Naive thymus-derived CD4-positive, alpha-beta T cell (primary cell): ENCODE measurements at places on chromosomes 6 and 20. TPM values are rescaled to one million over a fixed set of nuclear protein-coding genes. Genes with fewer than 3 reads are reported as not detected.

ETV7 gene
- not detected for total RNA-seq

PNPLA1 gene
- not detected in 2 replicates for total RNA-seq

DNA sequence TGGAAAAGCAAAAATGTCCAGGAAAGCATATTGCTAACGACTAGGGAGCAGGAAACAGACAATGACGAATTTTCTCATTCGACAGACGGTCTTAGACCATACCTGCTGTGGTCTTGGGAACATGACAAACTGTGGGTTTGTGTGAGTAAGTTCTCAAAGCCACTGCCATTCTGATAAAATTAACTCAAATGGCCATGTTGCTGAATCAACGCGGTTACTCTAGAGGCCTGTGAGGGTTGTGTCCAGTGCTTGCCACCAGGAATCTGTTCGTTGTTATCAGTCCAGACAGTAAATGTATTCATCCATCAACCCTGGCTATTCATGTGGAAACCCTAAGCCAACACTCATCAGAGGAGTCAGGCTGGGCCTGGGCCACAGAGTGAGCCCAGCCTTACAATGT is 124.3 kb downstream of the MYLK4 start:
- DNase-seq: no peak
- no peak overlapping the region for H3K27ac ChIP-seq
- no peak overlapping the region for H3K4me3 ChIP-seq
- no peaks in the 10 kb centered on the region for H3K36me3 ChIP-seq
- no peaks in the 10 kb centered on the region for H3K4me1 ChIP-seq

DNA sequence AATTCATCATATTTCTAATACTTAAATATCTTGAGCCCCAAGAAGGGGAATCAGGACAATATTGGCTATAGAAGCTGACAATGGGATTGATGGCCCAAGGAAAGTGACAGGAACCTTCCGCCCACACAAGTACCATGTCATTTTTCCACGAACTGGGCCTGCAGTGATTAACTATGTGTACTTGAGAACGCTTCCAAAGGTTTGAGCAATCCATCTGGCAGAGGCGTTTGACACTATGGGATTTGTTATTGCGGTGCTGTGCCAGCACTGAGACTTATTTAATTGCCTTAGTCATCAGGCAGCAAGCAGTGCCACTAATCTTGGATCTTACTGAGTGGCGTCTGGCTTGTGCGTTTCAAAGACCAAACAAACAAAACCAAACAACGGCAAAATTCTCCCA is 135.6 kb upstream of the UST start:
- H3K4me3 ChIP-seq: no peak overlapping the region
- H3K27ac ChIP-seq: no peak overlapping the region
- no peaks in the 10 kb centered on the region for H3K4me1 ChIP-seq
- H3K36me3 ChIP-seq: no peaks in the 10 kb centered on the region
- DNase-seq: no peak
- H3K27me3 ChIP-seq: no peaks in the 10 kb centered on the region

DNA sequence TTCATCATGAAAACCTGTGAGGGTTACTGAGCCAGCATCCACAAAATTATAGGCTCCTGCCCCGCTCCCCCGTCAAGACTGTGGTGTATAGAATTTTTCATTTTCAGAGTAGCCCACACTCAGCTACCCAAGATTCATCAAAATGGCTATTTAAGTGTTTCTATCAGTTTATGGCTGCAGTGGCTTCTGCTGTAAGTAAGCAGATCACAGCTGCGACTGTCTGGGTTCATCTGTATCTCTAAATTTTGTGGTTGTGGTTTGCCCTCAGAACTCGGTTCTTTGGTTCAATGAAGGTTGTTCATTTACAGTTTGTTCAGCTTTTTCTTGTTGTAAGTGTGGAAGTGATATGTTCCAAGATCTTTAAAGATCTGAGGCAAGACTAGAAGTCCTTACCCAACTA is 284.2 kb downstream of the DOK5 start:
- H3K27ac ChIP-seq: no peak overlapping the region
- DNase-seq: no peak
- H3K4me3 ChIP-seq: no peak overlapping the region
- H3K36me3 ChIP-seq: no peaks in the 10 kb centered on the region
- H3K4me1 ChIP-seq: no peaks in the 10 kb centered on the region

OR2B6 gene
- not detected for total RNA-seq

GRCh38 chr20:34781220-34781619 is 44.2 kb downstream of the NCOA6 start:
- no peak for DNase-seq
- no peak overlapping the region for H3K4me3 ChIP-seq
- H3K36me3 ChIP-seq: no peaks in the 10 kb centered on the region
- no peaks in the 10 kb centered on the region for H3K4me1 ChIP-seq
- H3K27me3 ChIP-seq: no peaks in the 10 kb centered on the region
- H3K27ac ChIP-seq: no peak overlapping the region

- DNase-seq: no peak
- no peaks in the 10 kb centered on the region for H3K4me1 ChIP-seq
- H3K36me3 ChIP-seq: peaks cover 62% of the 10 kb centered on the region
- no peak overlapping the region for H3K4me3 ChIP-seq
- H3K27me3 ChIP-seq: no peaks in the 10 kb centered on the region
These were observed 40.4 kb downstream of the TTI1 start for GRCh38 chr20:37992802-37993409.

GRCh38 chr6:63817492-63818050 is 182.0 kb downstream of the PHF3 start:
- no peaks in the 10 kb centered on the region for H3K27me3 ChIP-seq
- H3K36me3 ChIP-seq: no peaks in the 10 kb centered on the region
- no peak overlapping the region for H3K4me3 ChIP-seq
- no peak for DNase-seq

GRCh38 chr6:18262702-18263417 is 1.5 kb downstream of the DEK start:
- peak; percentile 33 for DNase-seq
- peak overlapping the region; percentile 66 for H3K4me3 ChIP-seq
- H3K4me1 ChIP-seq: peaks cover 41% of the 10 kb centered on the region
- H3K27ac ChIP-seq: peak overlapping the region; percentile 83
- H3K36me3 ChIP-seq: no peaks in the 10 kb centered on the region

GRCh38 chr6:42870145-42870936 is 9.1 kb upstream of the RPL7L1 start:
- no peaks in the 10 kb centered on the region for H3K27me3 ChIP-seq
- no peak overlapping the region for H3K27ac ChIP-seq
- no peak overlapping the region for H3K4me3 ChIP-seq
- no peak for DNase-seq
